ENCODE measurements at places on chromosomes 11 and 22. TPM values are rescaled to one million over a fixed set of nuclear protein-coding genes. Genes with fewer than 3 reads are reported as not detected.

DNA sequence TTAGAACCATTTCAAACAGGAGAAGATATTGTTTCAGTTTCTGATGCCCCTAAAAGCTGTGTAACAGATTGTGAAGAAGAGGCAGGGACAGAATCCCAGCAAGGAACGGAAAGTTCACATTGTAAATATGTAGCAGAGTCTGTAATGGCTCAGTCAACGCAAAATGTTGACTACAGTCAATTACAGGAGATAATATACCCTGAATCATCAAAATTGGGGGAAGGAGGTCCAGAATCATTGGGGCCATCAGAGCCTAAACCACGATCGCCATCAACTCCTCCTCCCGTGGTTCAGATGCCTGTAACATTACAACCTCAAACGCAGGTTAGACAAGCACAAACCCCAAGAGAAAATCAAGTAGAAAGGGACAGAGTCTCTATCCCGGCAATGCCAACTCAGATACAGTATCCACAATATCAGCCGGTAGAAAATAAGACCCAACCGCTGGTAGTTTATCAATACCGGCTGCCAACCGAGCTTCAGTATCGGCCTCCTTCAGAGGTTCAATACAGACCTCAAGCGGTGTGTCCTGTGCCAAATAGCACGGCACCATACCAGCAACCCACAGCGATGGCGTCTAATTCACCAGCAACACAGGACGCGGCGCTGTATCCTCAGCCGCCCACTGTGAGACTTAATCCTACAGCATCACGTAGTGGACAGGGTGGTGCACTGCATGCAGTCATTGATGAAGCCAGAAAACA is 40.8 kb downstream of the IGLL1 start:
- DNase-seq: peak; percentile 80

- no peak for DNase-seq
These were observed 29.3 kb upstream of the MUC5B start for GRCh38 chr11:1193326-1194230.

WNT11 gene
- under 0.01 TPM for total RNA-seq

OR6M1 gene
- total RNA-seq: not detected

GRCh38 chr11:24082241-24082640 is 414.6 kb upstream of the LUZP2 start:
- no peak for DNase-seq

ADM2 gene
- total RNA-seq: 5.8 TPM

GRCh38 chr11:89381094-89381493 is 110.1 kb downstream of the NOX4 start:
- peak; percentile 88 for DNase-seq

PKDREJ gene
- total RNA-seq: not detected

GRCh38 chr11:34602245-34602644 is 18.6 kb upstream of the EHF start:
- DNase-seq: no peak

DNA sequence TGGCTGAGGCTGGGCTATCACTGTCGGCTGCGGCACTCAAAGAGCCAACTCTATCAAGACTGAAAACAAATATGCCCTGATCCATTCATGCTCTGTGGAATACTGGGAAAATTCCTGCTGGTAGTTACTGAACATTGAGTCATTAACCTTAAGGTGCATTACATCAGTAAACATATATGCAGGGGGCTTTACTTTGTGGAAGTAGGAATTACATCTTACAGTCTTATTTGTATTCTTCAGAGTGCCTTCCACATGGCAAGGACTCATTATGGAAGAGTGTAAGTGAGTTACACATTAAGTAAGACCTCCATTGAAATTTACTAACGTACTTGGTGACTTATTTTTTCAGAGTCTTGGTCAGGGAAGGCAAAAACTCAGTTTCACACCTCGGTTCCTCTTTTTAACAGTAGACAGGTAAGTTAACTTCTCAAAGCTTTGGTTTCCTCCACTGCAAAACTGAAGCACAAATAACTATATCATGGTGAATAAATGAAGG is 4.5 kb downstream of the OR5B21 start:
- DNase-seq: no peak

TRIM49 gene
- not detected for total RNA-seq

DNA sequence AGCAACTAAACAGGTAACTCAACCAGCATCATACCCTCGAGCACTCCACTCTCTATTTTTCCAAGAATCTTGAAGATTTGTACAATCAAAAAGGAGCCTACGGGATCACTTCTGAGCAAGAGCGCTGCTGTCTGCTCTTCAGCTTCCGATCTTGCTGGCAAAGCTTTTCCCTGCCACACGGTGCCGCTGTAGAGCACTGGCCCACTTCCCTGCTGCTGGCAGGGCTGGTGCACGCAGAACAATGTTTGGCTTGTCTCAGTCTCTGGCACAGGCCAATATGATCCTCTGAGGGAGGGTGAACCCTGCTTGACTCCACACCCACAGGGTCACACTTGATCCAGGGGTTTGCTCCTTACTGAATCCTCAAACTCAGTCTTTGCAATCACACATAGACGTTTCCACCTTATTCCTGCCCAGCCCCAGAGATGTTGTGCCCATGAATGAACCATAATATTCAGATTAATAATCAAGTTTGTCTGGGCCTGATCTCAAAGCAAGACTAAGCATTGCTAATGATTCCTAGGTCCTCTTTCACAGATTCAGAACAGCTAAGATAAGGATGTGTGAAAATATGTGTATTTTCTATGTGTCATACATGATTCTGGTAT is 536.6 kb downstream of the SOX6 start:
- DNase-seq: peak; percentile 28

GRCh38 chr22:39291523-39291922 is 27.9 kb downstream of the RPL3 start:
- no peak for DNase-seq

DNA sequence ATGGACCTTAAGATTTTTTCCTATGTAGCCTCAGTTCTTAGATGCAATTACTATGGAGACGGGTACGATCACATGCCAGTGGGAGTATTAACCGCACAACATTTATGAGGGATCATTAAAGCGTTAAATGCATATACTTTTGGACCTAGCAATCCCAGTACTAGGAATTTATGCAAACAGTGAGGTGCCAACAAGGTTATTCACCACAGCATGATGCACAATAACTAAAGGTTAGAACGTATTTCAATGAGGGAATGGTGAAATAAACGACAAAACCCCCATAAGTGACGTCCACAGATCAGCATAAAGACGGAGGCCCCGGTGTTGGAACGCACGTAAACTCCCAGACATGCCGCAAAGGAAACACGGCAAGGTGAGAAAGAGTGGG is 539 bp downstream of the SIRT3 start:
- DNase-seq: peak; percentile 48

GRCh38 chr11:93858121-93858775 is 7.8 kb upstream of the VSTM5 start:
- no peak for DNase-seq

GRCh38 chr11:126059238-126059781 is 3.4 kb downstream of the CDON start:
- DNase-seq: no peak
